ENCODE measurements at places on chromosomes 16 and 17.

DNA sequence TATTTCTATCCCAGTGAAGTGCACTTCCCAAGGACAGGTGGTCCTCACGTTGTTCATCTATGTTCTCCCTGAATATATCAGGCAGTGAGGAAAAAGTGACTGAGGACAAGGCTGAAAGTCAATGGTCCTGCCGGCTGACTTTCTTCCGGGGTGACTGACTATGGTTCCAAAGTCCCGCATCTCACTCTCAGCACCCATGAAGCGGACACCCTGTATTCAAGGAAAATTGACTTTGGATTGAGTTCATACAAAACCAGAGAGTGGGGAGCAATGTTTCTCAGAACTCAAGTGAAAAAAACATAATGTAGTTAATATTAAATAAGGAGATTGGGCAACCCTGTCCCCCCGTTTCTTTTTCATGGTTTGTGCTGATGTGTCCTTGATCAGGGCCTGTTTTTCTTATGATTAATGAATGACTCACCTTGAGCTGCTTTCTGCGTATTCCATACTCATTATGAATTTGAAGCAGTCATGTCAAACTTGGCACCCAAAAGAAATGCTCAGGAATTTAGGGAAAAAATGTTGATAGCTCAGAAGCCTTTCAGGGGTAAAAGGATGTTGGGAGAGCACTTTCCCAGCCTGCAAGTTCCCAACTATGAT lies 184.0 kb downstream of the CYLD start:
- peak; percentile 7 for DNase-seq

DNA sequence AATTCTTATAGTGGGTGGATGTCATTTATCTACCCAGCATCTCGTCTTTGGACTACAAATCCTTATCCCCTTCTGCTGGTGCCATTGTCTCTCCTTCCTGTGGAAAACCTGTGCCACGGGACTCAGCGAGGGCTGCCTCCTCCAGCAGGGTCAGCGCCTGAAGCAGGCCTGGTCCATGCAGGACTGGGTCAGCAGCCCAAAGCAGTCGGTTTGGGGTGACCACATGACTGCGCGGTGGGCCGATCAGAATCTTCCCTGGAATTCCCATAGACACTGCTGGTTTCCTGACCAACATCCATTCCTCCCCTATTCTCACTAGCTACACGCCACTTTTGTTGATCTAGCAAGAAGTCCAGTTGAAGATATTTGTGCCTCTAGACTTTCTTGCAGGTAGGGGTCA lies 26.9 kb downstream of the RPRML start:
- no peak for DNase-seq

DNA sequence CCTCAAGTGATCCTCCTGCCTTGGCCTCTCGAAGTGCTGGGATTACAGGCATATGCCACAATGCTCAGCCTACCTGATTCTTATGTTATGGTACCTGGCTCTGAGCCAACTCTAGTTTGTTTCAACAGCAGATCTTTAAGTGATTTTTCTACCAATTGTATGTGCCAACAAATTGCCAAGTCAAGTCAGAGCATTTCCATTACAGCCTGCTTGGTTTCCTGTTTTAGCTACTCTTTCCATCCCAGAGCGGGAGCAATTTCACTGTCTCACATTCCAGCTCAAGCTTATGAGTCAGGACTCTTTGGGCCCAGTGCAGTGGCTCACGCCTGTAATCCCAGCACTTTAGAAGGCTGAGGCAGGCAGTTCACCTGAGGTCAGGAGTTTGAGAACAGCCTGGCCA lies 30.8 kb upstream of the RBBP6 start:
- peak; percentile 94 for DNase-seq

GRCh38 chr16:4862639-4863038 lies 15.4 kb downstream of the UBN1 start:
- DNase-seq: peak; percentile 29

GRCh38 chr17:64736804-64737492 lies 74.8 kb upstream of the SMURF2 start:
- peak; percentile 71 for DNase-seq

- no peak for DNase-seq
These were observed 440 bp downstream of the NPRL3 start for GRCh38 chr16:138049-138417.

DNA sequence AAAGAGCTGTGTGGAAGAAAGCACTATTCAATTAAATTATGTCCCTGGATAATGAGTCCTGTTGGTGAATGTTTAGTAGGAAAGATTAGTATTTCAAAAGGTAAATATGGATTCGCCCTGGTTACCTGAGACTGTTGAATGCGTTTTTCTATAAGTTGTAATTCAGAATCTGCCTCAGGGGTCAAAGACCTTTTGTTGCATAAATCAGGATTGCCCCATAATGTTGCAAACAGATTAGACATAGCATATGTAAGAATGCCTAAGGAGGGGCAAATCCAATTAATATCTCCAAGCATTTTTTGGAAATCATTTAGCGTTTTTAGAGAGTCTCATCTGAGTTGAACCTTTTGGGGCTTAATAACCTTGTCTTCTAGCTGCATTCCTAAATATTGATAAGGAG lies 70.1 kb upstream of the ARL4D start:
- no peak for DNase-seq

DNA sequence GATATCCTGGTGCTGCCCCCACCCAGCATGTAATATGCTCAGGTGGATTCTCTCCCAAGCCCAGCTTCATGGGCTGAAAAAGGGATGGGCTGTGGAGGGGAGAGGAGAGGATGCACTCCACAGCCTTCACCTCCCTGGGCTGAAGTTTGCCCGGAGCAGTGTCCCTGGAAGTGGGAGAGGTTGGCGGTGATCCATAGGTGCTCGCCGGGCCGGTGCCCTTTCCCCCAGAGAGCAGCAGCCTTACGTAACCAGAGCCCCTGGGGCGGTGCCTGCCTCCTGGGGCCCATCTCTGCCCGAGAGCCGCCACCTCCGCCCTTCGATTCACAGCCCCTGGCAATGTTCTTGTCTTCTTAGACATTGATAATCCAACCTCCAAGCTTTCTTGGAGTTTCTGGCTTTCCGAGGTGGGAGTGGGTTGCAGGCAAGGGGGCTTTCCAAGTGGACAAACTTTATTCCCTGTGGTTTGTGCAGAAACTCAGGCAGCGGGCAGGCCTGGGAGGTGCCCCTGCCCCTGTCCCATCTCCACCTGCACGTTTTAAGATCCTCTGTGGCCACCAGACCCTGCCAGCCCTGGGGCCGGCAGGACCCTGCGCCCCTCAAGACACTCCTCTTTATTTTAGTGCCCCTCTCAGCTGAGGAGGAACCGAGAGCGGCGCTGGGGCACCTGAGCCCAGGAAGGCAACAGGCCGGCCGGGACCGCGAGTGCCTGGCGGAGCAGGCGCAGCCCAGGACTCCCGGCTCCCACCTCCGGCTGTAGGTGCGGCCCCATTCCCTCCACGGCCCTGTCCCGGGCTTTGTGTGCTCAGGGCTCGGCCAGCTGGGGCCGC lies 3.1 kb upstream of the WDR90 start:
- DNase-seq: no peak

DNA sequence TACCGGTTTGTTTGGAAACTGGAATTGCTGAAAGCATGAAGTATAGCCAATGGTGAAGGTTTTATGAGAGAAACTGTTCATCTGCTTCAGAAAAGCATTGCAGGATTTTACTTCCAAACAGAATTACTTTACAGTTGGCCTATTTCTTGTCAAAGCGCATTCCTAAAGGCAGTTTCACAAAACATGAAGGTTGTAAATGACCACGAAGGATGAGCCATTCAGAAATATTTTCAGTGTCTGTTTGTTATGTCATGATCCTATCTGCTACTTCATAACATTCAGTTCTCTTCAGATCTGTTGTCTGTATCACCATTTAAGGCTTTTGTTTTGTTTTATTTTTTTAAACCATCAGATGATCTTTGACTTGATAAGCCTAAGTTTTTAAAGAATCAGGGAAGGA lies 45.7 kb downstream of the AATF start:
- DNase-seq: peak; percentile 80

GRCh38 chr16:20280259-20280658 lies 47.1 kb downstream of the GP2 start:
- DNase-seq: no peak

DNA sequence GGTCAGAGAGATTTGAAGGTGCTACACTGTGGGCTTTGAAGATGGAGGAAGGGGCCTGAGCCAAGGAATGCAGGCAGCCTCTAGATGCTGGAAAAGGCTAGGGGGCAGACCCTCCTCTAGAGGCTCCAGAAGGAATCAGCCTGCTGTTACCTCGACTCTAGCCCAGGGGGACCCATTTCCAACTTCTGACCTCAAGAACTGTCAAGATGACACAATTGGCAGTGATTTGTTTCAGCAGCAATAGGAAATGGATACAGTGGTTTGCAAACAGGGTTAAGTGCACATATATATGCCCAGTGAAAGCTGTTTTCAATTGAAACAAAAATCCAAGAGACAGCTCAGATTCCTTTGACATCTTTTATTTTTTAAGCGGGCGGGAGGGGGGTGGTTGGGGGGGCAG lies 3.7 kb upstream of the ZDHHC1 start:
- no peak for DNase-seq

- DNase-seq: no peak
These were observed 14.1 kb upstream of the DNAI2 start for GRCh38 chr17:74259667-74260524.

GRCh38 chr16:54136276-54136625 lies 150.3 kb downstream of the IRX3 start:
- peak; percentile 66 for DNase-seq

GRCh38 chr17:67063141-67063540 lies 18.8 kb downstream of the CACNG1 start:
- peak; percentile 3 for DNase-seq

DNA sequence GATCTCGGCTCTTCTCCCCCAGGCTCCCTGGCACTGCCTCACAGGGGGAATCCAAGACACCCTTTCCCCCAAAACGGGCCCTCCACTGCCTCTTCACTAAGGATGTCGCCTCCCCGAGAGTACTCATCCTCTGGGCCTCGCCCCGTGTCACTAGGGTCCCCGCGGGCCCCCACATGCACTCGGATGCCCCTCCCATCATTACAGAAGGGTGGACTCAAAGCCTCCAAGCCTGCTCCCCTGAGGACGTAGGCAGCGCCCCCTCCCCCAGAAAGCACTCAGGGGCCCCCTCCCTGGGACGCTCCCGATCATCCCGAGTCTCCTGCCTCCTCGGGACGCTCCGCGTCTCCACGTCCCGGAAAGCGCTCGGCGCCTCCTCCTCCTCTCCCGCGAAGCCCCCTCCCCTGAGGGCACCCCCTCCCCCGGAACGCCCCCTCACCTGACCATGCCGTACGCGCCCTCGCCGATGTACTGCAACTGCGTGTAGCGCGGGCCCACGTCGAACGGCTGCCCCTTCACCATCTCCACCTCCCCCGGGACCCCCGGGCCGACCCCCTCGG lies 338 bp downstream of the MAPK3 start:
- no peak for DNase-seq

DNA sequence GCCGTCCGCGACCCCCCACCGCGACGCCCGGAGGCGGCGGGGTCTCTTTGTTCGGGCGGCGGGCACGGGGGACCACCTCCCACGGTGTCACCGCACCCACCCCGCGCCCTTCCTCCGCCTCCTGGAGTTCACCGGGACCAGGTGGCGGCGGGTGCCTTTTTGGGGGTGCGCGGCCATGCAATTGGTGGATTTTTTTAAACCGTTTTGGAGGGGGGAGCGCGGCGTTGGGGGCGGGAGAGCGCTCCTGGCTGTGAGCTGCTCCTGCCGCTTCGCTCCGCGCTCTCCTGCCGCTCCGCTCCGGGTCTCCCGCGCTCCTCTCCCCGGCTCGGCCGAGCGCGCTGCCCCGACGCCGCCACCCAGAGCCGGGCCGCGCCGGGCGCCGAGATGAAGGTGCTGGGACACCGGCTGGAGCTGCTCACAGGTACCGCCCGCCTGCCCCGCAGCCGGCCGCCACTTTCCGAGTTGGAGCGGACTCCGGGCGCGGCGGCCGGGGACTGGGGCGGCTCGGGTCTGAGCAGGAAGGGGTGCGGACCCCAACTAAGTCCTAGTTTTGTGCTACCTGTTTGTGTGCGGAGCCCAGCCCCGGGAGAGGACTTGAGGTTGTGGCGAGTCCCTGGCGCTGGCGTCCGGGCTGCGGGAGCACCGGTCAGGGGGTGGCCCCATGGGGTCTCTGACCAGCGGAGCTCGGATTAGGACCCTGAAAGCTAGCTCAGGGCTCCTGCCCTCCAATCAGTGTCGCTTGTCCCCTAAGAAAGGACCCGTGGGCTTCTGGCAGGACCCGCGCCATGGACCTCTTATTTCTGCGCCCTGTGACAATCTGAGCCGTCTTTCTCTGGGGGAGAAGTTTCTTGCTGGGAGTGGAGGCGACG lies 35.7 kb upstream of the NDRG4 start:
- DNase-seq: no peak

GRCh38 chr17:44473367-44473766 lies 29.8 kb downstream of the GPATCH8 start:
- no peak for DNase-seq

- DNase-seq: no peak
These were observed 17.4 kb downstream of the MFSD11 start for GRCh38 chr17:76755285-76755684.

DNA sequence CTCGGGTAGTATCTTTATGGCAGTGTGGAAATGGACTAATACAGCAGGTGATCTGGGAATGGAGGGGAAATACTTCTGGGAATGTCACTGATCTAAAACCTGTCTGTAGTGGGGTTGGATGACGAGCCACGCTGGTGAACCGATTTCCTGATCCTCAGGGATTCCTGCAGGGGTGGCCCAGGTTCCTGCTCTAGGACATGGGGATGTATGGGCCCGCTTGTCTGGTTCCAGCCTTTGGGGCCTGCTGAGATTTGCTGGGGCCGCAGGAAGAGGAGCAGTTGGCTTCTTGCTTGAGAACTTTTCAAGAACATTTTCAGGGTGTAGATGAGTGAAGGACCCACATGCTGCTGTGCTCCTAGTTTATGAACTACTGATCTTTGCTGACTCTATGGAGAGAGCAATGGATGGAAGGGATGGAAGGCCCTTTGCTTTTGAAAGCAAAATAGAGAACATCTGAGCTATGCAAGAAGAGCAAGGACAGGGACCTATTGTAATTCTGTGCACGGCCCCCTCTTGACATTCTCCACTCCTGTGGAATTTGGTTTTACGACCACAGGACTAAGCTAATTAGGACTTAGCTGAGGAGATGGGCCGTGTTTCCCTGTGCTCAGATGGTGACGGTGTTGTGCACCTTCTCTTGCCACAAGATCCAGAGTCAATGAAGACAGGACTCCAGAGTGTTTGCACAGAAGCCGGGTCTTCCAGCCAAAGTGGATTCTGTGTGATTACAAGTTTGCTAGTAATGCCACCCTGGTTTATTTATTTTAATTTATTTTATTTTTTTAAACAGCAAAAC lies 90.5 kb downstream of the SEC14L1 start:
- no peak for DNase-seq

Measured in iris pigment epithelial cell (primary cell).